ENCODE measurements at places on chromosomes 1 and 21. TPM values are rescaled to one million over a fixed set of nuclear protein-coding genes. Genes with fewer than 3 reads are reported as not detected.

DNA sequence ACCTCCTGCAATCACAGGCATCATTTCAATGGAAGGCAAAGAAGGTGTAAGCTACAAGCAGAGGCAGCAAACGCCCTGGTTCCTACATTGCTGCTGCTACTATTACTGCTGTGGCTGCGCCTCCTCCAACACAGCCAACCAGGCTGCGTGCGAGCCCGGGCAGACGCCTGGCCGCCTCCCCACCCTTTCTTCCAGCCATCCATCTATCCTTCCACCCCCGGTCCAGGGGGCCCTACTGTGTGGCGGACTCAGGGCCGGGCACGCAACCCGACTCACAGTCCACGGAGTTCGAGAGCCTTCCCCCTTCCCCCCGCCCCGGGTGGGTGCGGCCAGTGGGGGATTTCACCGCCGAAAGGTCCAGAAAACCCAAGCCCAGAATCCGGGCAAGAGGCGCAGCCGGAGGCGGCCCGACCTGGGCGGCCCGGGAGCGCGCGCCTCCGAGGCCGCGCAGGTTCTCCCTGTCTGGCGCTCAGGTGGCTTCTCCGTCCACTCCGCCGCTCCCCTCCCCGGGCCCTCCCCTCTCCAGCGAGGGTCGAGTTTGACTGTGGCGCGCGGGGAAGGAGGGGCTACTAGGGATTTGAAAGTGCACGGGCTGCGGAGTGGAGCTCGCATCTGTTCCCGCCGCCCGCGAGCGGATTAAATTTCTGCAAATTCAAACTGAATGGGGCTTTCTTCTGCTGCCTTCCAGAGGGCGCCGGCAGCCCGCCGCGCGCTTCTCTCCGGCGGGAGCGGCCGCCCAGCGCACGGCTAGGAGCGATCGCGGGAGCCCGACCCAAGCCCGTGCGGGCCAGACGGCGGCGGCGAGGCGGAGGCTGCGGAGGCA is at the start of gene HUNK:
Gene HUNK (plus strand): TSS at position 569 of the 823 bp plus-strand sequence. CDS start 655 bp downstream, outside the sequence.
- peak; percentile 22 for DNase-seq

- DNase-seq, result no peak
Measured at GRCh38 chr1:205935869-205936268, 7.4 kb downstream of the SLC26A9 start.

DNA sequence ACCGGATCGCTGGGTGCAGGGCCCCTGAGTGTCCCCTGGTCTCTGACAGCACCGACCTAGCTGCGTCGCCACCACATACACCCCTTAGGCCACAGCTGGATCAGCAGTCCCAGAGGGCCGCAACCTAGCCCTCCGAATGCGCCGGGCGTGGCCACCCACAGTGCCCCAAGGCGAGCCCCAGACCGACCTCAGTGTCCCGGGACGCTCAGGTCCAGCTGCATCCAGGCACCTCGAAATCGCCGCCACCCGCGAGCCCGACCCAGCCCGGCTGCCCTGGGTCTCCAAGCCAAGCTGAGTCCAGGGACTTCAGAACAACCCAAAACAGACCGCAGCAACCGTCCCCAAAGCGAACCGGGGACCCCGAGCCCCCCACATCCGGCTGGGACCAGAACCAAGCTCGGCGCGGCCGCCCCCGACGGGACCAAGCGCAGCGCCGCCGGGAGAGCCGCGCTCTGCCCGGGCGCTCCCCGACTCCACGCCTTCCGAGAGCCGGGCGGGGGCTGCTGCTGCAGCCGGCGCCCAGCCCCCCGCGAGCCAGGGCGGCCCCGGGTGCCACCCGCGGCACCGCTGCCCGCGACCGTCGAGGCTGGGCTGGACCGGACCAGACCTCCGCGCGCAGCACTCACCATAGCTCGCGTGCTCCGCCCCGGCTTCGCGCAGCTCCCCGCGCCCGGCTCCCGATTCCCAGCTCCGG is 54.6 kb upstream of the ECE1 start:
- peak; percentile 68 for DNase-seq

DNA sequence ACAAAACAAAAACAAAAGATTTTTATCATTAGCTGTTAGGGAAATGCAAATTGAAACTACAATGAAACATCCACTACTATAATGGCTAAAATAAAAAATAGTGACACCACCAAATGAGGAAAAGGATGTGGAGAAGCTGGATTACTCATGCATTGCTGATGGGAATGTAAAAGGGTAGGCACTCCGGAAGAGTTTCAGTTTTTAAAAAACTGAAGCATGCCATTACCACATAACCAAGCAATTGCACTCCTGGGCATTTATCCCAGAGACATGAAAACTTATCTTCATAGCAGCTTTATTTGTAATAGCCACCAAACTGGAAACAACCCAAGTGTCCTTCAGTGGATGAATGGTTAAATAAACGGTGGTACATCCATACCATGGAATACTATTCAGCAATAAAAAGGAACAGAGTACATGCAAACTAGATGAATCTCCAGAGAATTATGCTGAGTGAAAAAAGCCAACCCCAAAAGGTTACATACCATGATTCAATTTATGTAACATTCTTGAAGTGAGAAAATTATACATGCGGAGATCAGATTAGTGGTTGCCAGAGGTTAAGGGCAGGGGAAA is 14.5 kb upstream of the CFAP298 start:
- DNase-seq, result no peak

DNA sequence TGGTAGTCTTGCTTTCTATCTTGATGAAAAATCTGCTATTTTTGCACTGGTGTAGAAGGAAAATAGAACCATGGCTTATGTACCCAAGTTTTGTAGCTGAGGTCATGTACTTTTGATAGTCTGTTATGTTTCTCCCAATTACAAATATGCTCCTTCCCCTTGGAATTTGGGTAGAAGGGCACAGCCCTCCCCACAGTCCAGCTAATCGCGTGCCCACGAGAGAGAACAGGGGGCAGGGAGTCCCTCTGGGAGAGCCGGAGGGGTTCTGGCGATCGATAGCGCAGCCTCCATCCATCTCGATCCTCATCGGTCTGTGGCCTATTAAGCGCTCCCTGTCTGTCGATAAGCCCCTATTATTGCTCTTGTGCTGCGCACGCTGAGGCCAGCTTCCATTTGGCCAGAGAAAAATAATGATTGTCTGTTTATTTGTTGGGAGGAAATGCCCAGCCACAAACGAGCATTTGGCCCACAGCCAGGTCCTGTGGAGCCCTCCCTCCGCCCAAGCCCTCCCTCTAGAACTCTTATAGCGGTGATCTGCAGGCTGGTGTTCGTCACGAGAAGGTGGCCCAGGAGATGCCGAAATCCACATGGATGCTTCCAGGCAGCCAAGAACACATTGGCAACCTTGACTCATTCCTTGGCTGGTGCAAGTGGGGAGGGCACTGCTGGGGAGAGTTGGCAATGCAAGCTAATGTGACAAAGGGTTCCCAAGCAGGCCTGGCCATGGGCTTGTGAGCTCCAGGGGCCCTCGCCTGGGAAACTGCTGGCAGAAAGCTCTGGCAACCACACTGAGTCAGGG is 134.7 kb upstream of the TNR start:
- DNase-seq, result no peak

GRCh38 chr1:30322859-30323257 is 400.5 kb downstream of the MATN1 start:
- no peak for DNase-seq

DNA sequence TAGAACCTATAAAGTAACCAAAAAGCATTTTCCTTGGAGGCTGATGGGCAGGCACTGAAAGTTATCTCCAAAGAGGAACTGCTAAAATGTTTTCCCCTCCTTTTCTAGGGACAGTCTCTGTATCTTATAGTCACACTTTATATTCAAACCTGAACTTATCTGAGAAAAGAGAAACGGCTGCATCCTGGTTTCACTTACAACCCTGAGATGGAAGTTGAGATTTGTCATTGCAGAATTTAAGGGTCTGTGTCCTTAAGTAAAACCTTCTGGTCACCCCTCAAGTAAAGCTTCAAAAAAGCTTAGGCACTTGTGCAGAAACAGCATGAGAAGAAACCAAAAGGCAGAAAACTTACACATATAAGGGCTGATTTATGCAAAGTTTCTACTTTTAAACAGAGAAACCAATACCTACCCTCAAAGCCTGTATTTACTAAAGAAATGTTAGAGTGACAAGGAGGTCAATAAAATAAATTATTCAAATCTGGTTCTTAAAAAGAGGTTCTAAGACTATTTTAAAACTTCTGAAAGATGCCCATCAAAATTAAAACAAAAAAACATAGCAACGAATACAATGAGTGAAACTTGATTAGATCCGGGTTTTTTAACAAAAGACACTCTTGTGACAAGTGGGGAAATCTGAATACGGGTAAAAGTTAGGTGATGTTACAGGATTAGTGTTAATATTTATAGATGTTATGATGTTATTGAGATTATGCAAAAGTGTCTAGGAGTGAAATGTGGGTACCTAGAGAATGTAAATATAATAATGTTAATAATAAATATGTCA is 9.9 kb downstream of the CD58 start:
- no peak for DNase-seq

DNA sequence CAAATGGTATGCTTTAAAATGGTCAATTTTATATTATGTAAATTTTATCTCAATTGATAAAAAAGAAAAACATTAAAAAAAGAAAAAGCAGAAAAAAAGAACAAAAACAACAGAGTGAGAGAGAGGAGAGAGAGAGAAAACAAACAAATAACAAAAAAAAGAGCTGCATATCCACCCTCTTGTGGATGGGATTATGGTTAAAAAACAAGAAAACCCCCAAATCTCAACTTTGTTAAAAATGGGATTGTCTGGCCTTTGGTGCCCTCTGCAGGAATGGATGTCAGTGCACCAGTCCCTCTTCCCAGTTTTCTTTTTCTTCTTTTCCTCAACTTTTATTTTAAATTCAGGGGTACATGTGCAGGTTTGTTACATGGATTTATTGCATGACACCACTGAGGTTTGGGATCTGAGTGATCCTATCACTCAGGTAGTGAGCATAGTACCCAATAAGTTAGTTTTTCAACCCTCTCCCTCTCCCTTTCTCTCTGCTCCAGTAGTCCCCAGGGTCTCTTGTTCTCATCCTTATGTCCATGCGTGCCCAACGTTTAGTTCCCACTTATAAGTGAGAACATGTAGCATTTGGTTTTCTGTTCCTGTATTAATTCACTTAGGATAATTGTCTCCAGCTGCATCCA is 28.1 kb downstream of the RNF187 start:
- peak; percentile 53 for DNase-seq

GRCh38 chr1:88022516-88022915 is 661.6 kb upstream of the PKN2 start:
- no peak for DNase-seq

DNA sequence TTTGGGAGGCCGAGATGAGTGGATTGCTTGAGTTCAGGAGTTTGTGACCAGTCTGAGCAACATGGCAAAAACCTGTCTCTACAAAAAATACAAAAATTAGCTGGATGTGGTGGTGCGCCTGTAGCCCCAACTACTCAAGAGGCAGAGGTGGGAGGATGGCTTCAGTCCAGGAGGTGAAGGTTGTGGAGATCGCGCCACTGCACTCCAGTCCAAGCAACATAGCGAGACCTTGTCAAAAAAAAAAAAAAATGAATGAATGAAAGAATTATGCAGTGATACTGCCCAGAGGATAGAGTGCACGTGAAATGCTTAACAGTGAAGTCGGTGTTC is 429 bp upstream of the DPH2 start:
- DNase-seq, result no peak

DNA sequence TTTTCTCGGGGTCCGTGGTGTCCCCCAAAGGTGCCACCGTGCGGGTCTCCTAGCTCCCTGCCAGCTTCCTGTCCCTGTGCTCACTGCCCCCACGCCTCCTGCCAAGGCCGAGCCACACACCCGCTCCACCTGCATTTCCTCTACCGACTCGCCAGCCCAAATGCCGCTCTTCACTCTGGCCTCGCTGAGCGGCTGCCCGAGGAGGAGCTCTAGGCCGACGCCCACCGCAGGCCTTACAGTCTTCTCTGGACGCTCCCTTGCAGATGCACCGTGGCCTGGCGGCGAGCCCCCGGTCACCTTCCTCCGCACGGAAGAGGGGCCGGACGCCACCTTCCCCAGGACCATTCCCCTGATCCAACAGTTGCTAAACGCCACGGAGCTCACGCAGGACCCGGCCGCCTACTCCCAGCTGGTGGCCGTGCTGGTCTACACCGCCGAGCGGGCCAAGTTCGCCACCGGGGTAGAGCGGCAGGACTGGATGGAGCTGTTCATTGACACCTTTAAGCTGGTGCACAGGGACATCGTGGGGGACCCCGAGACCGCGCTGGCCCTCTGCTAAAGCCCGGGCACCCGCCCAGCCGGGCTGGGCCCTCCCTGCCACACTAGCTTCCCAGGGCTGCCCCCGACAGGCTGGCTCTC is 26.3 kb downstream of the FTCD start:
- DNase-seq, result no peak

The APCS gene
- not detected for total RNA-seq

The TSPAN1 gene
- 0.61 TPM for total RNA-seq

The LCE3A gene
- total RNA-seq, result not detected

The RGS18 gene
- total RNA-seq, result 0.83 TPM

- DNase-seq, result no peak
Measured at GRCh38 chr1:19400875-19401534, 84.3 kb downstream of the CAPZB start.

The GRIK1 gene
- total RNA-seq, result 0.34 TPM

DNA sequence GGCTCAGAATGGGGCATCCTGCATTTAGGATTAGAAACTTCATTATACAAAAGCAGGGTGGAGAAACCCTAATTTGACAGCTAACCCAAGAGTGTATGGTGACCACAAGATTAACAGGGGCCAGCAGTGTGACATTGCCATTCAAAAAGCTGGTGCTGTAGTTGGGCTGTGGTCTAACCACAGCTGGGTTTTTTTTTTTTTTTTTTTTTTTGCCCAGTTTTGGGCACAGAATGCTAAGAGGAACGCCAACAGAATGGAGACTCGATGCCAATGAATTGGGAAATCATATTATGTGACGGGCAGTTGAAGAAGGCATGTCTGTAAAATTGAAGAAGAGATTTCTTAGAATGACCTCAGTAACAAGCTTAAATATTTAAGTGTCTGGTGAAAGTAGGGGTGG is 58.4 kb downstream of the NFIA start:
- DNase-seq, result no peak

The LSS gene
- total RNA-seq, result 99.4 TPM

GRCh38 chr1:219717536-219717935 is 104.6 kb upstream of the ZC3H11B start:
- DNase-seq, result no peak

The IFNGR2 gene
- total RNA-seq, result 54.5 TPM

GRCh38 chr21:43367296-43367695 is 59.6 kb downstream of the SIK1 start:
- no peak for DNase-seq

DNA sequence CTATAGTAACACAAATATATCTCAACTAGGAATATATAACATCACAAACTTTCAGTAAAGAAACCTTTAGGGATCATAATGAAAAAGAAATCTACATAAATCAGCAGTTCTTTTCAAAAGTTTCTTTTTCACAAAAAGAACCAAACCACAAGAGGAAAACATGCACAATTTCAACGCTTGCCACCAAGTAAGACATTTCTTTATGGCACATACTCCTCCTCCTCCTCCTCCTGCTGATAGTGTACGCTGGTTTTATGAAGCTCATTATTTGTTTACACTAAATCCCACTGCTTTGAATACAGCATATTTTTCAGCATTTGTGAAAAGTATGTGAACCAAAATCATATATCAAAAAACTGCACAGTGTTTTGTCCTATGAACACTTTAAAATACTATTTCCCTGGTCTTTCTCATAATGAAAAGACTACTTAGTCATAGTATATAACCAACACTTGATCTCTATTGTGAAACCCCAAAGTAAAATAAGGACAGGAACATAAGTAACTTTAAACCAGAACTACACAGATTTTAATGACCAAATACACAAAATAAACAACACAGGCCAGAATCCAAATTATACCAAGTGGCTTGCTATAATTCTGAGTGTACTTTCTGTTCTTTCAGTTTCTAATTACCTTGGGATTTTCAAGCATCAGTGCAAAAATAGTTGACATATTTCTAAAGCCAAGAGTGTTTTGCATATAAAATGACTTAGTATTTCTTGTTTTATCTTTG is 184.2 kb downstream of the EIF4G3 start:
- no peak for DNase-seq
